PC-3 (cell line): ENCODE measurements at places on chromosomes 12 and 14. TPM values are rescaled to one million over a fixed set of nuclear protein-coding genes. Genes with fewer than 3 reads are reported as not detected.

Gene ART4
- total RNA-seq = not detected in 2 replicates

Gene TMPRSS12
- total RNA-seq = not detected in 2 replicates

Gene RPGRIP1
- total RNA-seq = 0.33 TPM in 1 of 2 replicates, not detected in the other

Gene CIT
- total RNA-seq = 58.9 and 112 TPM in 2 replicates

Gene MYL2
- total RNA-seq = not detected in 2 replicates

Gene NGB
- not detected in 2 replicates for total RNA-seq

Gene AQP2
- not detected in 2 replicates for total RNA-seq

Gene GPR162
- total RNA-seq = not detected in 2 replicates

Gene MUCL1
- total RNA-seq = not detected in 2 replicates
